Stimulated activated CD4-positive, alpha-beta T cell treated with anti-CD3 and anti-CD28 coated beads, Interleukin-1b, Interleukin-23, amount 100 ng/mL, for 1 hour (primary cell): ENCODE measurements at places on chromosomes 5 and 9.
A peak's percentile ranks its signal among the peaks of the same experiment; 100 is the strongest.

DNA sequence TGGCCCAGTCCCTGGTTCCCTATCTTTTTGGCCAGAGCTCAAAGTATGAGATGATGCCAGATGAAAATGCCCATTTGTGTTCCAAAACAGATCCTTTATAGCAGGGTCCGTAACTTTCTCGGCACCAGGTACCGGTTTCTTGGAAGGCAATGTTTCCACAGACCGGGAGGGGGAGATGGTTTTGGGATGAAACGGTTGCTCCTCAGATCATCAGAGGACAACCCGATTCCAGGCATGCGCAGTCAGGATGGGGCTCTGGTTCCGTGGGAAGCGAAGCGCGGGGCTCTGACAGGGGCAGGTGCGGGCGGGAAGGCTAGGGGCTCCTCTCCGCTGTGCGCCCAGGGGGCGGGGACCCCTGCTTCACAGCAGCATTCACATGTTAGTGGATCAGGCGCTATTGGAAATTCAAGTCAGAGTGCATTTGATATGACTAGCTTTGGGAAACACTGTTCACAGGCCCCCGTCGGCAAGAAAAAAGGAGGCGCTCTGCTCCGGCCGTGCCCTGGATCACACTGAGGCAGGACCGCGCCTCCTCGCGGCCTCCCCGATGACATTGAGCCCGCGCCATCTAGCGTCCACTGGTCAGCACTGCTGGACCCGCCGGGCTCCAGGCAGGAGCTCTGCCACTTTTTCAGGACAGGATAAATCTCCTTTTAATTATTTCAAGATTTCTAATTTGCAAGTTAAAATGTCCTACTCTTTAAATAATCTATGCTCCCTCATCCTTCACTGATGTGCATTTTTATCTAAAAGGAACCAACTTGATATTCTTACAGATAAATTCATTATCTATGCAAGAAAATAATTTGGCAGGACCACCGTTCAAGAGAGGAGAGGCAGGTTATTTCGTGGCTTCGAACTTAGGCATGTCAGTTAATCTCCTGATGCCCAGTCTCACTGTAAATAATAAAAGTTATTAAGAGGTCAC lies 190.0 kb downstream of the FANCC start:
- peak; percentile 34 for DNase-seq

GRCh38 chr5:75509956-75510355 lies 1.5 kb downstream of the CERT1 start:
- DNase-seq = no peak

- no peak for DNase-seq
Observed at GRCh38 chr5:36300191-36300926, 1.3 kb downstream of the RANBP3L start.

GRCh38 chr9:80498001-80498555 lies 926.3 kb downstream of the TLE4 start:
- no peak for DNase-seq

- no peak for DNase-seq
Observed at GRCh38 chr5:148454576-148454975, 70.8 kb downstream of the FBXO38 start.

DNA sequence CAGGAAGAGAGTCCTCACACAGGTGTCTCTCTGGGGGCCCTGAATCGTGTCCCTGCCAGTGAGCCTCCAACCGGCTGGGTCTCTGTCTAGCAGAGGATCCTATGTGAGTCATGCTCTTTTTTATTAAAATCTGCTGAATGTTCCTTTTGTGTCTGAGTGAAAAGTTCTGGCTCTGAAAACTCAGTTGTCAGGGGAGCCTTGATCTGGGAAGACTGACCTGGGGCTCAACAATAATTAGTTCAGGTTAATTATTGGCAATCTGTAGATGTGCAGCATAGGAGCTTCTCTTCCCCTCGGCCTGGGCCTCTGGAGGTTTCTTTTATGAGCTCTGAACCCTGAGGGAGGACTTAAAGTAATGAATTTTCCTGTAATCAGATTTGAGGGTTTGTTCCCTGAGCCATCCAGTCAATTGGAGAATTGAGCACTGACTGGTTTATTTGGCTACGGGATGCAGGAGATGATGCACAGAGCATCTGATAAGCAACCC lies 45.2 kb downstream of the ALG2 start:
- no peak for DNase-seq

- DNase-seq = no peak
Observed at GRCh38 chr9:34510497-34511468, 12.0 kb downstream of the ENHO start.

DNA sequence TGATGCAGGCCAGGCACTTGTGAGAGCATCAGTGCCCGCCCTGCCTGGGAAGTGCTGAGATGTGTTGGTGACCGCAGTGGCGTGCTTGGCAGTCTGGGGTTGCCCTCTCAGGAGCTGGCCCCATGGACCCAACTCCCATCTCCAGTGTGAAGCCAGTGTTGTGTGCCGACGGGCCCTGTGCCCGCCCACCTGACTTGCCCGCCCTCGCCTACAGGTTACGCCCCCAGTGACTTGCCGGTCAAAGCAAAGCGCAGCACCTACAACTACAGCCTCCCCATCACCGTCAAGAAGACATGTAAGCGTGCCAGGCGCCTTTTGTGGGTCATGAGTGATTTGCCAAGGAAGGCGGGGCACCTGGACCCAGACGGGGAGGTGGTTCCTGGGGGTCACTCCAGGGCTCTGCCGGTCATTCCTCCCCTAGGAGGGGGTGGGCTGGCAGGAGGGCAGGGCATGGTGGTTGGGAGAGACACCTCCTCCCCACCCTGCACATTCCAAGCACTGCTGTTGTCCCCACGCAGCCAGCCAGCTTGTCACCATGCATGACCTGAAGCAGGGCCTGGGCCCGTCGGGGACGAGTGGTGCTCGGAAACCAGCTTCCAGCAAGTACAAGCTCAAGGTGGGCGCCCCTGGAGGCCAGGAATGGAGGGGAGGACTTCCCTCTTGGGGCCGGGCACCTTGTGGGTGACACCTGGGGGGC lies 7.4 kb upstream of the CEL start:
- no peak for DNase-seq

DNA sequence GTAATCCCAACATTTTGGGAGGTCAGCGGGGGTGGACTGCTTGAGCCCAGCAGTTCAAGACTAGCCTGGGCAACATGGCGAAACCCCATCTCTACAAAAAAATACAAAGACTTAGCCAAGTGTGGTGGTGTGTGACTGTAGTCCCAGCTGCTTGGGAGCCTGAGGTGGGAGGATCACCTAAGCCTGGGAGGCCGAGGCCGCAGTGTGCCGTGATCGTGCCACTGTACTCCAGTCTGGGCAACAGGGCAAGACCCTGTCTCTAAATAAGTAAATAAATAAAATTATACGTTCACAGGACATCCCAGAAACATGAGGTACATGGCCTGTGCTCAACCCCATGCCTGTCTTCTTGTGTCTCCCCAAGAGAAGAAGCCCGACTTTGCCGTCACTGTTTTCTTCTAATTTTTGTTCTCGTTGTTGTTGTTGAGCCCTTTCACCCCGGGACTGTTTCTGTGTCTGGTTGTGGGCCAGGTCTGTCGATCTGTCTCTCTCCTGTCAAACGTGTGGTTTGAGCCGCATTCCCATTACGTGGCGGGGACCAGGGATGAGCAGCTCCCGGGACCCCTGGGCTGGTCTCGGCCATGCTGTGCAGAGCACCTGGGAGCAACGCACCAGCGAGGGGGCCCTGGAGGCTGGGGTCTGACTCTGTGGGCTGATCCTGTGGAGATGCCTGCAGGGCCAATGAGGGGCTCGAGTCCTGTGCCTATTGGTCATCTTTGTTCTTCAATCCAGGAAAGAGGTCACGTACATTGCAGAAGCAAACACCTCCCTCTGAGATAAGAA lies 32.2 kb downstream of the NACC2 start:
- no peak for DNase-seq

- no peak for DNase-seq
Observed at GRCh38 chr5:1877103-1878049, 5.3 kb downstream of the IRX4 start.

DNA sequence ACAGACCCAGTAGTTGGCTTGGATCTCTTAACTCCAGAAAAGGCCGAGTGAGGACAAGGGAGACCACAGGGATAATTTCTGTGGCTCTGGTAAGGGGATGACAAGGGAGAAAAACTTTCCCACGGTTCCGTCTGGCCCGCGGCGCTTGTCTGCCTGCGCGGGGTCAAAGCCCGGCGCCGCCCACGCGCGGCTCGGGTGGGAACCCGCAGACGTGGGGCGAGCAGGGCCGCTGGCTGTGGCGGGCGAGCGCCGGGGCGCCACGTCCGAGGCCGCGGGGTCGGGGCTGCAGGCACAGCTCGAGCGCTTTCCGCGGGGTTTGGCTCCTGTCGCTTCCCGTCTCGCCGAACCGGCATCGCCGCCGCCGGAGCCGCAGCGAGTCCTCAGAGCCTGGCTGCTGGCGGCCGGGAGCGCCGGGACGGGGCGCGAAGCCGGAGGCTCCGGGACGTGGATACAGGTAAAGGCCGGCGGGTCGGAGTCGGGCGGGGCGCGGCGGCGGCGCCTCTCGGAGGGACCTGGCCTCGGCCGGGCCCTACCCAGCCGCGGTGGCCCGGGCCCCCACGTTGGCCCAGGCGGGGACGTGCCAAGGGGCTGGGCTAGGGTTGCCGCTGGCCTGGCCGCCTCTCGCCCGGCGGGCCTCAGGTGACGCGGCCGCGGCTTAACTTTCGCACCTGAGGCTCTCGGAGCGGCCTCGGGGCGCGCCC lies at the start of gene RNF180:
RNF180 (plus strand) TSS at position 344 of the 701 bp plus-strand sequence. CDS start 34,965 bp downstream, outside the sequence.
- no peak for DNase-seq

GRCh38 chr9:97840521-97840920 lies 12.5 kb upstream of the FOXE1 start:
- DNase-seq = no peak

DNA sequence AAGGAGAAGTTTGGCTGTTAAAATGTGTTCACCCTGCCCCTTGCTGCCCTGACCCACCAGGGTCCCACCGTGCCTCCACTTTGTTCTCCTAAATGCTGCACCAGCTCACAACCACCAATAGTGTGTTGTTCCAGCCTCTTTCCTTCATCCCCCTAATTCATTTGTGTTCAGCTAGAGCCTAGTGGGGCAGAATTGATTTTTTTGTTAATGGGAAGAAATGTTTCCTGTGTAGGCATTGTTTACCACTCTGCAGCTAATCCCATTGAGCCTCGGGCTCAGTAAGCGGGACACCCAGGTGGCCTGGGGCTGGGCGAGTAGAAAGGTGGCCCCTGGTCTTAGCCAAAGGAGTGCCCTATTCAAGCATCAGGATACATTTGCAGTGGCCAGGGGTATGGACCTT lies 127.6 kb downstream of the MVB12B start:
- no peak for DNase-seq

GRCh38 chr5:171579976-171580411 lies 160.5 kb downstream of the FGF18 start:
- DNase-seq = no peak

DNA sequence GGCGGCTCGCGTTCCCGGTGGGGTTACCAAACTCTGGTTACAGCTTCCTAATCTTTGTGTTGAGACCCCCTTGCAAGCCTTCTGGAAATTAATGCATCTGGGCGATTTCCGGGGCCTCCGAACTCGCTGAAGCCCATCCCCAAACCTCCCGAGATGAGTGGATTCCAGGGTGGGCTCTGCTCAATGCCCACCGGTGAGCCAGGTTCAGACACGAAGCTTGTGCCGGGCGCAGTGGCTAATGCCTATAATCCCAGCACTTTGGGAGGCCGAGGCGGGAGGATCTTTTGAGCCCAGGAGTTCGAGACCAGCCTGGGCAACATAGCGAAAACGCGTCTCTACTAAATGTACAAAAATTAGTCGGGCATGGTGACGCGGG lies 356 bp upstream of the HACD4 start:
- no peak for DNase-seq

GRCh38 chr9:38091310-38092199 lies 22.5 kb upstream of the SHB start:
- DNase-seq = no peak
